Cortex of kidney (tissue), 1 donor: ENCODE measurements at places on chromosomes 13 and 19.

DNA sequence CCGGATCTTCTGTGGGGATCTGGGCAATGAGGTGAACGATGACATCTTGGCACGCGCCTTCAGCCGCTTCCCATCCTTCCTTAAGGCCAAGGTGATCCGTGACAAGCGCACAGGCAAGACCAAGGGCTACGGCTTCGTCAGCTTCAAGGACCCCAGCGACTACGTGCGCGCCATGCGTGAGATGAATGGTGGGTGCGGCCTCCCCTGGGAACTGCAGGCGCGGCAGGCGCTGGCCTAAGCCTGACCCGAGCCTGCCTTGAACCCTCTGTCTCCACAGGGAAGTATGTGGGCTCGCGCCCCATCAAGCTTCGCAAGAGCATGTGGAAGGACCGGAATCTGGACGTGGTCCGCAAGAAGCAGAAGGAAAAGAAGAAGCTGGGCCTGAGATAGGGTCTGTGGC lies 4.4 kb upstream of the ETV2 start:
- DNase-seq, result no peak

DNA sequence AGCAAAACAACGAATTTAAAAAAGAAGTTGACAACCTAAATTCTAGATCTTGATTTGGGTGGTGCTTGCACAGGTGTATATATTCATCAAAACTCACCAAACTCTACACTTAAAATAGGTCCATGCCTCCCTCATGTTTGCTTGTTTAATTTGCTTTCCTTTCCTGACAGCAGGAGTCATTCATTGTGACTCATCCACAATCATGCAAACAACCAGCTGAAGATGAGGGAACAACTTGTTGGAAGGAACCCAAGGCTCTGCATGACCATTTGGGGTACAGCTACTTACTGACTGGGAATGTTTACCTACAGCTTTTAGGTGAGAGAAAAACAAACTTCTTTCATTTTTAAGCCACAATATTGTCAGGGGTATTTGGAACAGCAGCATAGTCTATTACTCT lies 96.6 kb downstream of the RXFP2 start:
- DNase-seq, result no peak

DNA sequence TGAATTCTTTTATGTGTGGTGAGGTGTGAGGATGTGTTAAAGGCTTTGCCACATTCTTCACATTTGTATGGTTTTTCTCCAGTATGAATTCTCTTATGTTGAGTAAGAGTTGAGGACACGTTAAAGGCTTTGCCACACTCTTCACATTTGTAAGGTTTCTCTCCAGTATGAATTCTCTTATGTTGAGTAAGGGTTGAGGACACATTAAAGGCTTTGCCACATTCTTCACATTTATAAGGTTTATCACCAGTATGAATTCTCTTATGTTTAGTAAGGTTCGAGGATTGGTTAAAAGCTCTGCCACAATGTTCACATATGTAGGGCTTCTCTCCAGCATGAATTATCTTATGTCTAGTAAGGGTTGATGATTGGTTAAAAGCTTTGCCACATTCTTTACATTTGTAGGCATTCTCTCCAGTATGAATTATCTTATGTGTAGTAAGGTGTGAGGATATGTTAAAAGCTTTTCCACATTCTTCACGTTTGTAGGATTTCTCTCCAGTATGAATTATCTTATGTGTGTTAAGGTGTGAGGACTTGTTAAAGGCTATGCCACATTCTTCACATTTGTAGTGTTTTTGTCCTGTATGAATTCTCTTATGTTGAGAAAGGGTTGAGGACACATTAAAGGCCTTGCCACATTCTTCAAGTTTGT lies 27.1 kb downstream of the ZNF724 start:
- DNase-seq, result no peak

DNA sequence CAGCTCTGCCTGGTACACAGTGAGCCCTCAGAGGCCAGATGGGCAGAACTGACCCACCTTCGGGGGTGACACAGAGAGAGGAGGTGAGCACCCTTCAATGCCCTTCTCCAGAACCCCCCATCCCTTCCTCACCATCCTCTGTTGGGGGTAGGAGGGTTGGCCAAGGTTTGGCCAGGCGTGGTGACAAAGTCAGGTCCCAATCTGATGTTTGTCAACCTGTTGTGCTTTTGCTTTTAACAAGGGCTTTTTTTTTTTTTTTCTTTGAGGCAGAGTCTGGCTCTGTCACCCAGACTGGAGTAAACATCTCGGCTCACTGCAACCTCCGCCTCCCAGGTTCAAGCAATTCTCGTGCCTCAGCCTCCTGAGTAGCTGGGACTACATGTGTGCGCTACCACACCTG lies 7.3 kb downstream of the PTGIR start:
- DNase-seq, result no peak

DNA sequence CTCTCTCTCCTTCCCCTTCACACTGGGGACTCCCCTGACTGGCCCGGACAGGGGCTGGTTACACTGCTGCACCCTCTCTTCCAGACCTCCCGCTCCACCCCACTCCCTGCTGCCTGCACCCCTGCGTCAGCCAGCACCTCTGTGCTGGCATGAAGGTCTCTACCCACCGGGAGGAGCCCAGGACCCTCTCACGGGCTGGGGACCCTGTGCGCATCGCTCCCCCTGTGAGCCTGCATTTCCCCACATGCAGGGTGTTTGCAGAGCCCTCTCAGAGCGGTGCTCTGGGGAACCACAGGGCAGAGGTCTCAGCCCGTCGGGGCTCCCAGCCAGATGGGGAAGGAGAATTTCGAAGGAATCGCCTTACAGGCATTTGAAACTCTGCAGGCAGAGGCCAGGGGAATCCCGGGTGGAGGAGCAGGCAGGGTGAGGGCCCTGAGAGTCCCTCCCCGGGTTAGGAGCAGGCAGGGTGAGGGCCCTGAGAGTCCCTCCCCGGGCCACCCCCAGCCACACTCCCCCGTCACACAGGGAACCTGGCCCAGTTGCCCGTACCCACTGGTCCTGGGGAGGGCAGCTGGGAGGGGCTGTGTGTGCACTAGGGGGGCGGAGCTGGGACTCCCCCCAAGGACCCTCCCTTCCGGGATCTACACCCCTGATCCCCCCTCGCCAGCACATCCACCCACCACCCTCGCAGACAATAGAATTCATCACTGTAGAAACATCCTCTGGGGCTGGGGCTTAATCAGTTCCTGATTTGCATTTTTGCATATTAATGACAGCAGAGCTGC lies 16.3 kb upstream of the TCF3 start:
- no peak for DNase-seq

- no peak for DNase-seq
Observed at GRCh38 chr19:43755256-43755801, 567 bp upstream of the SMG9 start.

- DNase-seq, result no peak
Observed at GRCh38 chr13:25241007-25241406, 46.3 kb downstream of the MTMR6 start.

DNA sequence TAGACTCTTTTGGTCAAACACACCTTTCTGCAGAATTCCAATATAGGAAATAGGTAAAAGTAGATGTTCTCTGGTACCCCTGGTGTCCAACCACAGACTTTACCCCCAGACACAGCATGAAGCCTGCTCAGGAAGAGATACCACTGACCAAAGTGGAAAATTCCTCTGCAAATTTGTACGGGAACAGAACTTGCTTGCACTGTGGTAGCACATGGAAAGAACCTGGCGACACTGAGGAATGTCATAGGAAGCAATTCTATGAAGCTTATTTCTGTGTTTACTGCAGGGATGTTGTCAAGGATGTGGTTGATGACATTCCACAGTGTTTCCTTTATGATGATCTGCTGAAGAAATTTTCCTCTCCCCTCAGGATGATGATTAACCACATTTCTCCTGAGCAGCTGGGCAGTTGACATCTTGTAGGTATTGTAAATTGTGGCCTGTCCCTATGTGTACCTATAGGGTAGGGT lies 48.9 kb upstream of the TNFSF11 start:
- DNase-seq, result no peak

GRCh38 chr19:36392916-36393673 lies 14.1 kb upstream of the ZFP14 start:
- DNase-seq, result no peak

DNA sequence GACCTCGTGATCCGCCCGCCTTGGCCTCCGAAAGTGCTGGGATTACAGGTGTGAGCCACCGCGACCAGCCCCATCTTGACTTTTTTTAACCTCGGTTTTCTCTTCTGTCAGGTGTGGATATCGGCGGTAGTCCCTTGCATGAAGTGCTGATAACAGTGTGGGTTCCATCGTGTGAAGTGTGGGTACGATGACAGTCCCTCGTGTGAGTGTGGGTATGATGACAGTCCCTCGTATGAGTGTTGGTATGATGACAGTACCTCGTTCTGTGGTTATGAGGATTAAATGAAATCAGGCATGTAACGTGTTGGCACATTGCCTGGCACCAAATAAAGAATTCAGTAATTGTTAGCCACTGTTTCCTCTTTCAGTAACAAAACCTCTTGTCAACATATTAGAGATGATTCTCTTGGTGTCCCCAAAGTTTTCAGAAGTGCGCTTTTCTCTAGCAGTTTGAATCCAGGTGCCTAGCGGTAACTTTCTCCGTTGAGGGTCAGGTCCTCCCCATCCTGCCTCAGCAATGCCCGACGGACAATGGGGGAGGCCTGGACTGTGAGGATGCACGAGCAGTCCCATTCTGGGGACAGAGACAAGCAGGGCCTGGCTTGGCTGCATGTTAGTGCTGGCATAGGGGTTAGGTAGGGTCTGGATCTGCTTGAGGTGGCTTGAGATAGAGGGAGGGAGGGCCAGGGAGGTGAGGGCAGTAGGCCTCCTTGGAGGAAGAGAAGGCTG lies 15.3 kb downstream of the GATAD2A start:
- no peak for DNase-seq

DNA sequence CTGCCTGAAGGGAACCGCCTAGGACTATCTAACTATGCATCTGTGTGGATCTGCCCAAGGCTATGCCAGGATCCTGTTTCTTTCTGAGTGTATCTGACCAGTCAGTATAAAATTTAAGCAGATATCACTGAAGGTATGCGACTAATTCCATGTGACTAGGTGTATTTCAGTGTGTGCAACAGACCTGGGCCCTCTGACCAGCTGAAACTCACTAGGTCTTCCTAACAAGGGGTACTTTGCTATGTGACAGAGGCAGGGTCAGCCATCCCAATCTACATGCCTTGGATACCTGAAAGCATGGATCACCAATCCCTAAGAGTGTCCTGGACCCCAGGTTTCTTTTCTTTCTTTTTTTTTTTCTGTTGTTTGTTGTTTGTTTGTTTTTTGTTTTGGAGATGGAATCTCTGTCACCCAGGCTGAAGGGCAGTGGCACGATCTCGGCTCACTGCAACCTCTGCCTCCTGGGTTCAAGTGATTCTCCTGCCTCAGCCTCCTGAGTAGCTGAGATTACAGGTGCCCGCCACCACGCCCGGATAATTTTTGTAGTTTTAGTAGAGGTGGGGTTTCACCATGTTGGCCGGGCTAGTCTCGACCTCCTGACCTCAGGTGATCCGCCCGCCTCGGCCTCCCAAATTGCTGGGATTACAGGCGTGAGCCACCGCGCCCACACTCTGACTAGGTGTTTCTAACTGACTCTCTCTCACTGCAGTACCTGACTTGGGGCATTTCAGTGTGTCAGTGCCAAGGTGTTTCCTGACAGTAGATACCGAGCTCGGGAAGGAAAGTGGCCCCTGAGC lies 43.5 kb downstream of the FCGBP start:
- DNase-seq, result no peak

DNA sequence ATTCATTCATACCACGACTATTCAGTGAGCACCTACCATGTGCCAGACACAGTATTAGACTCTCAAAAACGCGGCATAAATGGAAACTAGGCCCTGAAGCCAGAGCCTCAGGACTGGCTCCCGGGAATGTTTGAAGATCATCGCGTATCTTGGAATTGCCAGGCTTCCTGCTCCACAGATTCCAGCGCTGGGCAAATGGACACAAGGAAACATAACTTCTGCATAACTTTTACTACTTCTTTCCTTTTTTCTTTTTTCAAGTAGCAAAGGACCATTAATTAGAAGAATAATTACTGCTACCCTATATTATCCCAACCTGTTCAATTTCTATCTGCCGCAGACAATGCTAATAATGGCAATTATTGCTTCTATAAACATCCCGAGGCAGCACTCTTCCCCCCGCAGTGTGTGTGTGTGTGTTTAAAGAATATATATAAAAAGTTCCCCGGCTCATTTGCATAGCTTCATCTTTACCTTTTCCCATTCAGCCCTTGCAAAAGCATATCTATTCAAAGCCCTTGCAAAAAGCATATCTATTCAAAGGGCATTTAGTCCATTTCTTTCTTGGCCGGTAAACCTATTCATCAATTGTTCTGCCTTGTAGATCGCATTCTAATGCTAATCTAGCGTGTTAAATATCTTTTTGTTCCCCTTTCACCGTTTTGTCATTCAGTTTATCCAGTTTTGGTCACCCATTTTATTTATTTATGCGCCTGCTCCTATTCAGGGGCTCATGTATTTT lies 6.1 kb downstream of the SOX21 start:
- no peak for DNase-seq

DNA sequence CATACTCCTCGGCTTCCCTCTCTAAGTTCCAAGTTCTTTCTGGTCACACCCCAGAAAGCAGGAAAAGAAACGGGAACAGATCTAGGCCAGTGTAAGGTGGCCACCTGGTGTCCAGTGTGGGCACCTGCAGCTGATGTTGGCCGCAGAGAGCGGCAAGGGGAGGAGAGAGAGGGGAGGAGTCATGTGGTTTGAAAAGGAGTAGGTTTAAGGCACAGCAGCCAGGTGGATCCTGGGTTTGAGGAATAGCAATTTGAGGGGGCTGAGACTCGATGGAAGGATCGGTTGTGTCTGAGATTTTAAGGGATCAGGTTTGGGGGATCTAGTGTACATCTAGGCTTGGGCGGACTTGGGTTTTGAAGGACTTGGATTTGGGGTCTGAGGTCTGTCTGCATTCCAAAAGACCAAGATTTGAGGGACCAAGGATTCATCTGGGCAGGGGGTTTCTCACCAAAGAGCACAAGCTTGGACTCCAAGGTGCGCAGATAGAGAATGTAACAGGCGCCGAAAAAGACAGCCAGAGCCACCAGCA lies 1.2 kb downstream of the RABAC1 start:
- DNase-seq, result no peak

GRCh38 chr13:28753208-28753892 lies 34.6 kb upstream of the SLC46A3 start:
- no peak for DNase-seq

- no peak for DNase-seq
Observed at GRCh38 chr13:96274046-96274445, 184.1 kb downstream of the HS6ST3 start.

DNA sequence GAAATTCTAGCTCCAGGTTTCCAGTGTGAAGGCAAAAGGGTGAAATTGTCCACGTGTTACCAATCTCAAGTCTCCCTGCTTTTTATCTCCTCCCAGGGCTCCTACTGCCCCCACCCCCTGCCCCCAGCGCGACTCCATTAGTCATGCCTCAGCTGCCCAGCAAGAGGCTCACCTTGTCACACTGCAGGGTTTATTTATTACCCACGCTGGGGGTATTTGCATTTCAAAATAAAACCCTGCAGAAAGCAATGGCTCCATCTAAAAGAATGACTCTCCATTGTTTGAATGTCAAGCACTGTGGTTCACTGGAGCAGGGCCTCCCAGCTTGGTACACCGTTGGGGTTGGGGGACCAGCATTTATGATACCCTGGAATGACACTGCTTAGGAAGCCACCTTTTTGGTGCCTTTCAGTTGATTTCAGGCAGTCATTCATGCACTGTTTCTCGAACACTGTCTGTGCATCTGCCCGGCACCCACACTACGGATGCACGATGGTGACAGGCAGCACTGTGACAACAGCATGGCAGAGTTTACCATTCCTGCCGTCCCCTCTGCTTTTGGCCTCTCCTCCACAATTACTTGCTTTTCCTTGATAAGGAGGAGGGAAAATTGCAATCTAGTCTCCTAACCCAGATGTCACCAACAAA lies 9.9 kb upstream of the POP4 start:
- DNase-seq, result no peak

GRCh38 chr19:8111376-8111775 lies 38.0 kb downstream of the FBN3 start:
- DNase-seq, result no peak

GRCh38 chr13:75770592-75771011 lies 134.5 kb downstream of the LMO7 start:
- no peak for DNase-seq
